ENCODE measurements at places on chromosomes 3 and 15.
A peak's percentile ranks its signal among the peaks of the same experiment; 100 is the strongest.

DNA sequence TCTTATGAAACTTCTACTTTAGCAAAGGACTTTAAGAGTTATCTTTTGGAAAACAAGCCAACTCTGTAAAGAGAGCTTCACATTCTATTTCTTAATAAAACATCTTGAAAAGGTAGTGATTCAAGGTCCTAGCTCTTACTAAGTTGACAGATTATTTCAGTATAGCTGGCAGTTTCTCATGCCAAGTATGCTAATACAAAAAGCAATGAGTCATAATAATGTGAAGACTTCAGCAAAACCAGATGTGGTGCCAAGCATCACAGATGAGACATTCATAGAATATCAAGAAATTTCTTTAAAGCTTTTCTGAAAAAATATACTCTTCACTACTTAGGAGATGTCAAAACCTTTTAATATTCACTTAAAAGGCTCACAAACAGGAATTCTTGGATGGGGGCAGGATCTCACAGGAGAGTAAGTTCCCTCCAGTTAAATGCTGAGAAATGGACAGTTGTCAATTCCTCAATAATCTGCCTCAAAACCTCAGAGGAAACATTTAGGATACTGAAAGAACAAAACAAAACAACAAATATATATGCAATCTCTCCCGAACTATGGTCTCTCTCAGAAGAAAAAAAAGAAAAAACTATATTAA is 45.6 kb downstream of the DCBLD2 start:
- peak; percentile 88 for DNase-seq

DNA sequence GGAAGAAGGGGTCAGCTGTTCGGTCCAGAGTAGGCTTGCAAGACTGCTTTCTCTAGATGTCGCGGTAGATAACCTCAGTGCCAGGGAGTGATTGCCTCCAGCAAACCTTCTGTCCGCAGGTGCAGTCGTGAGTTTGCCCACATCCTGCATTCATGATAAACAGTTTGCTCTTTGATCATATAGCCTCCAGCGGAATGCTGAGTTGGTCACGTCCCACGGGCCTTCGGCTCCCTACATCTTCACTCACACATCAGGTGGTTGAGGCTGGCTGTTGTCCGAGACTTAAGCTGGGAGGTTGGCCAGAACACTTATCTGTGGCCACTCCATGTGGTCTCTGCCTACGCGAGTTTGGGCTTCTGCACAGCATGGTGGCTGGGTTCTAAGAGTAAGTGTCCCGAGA is 62.1 kb upstream of the NR2C2 start:
- no peak for DNase-seq

DNA sequence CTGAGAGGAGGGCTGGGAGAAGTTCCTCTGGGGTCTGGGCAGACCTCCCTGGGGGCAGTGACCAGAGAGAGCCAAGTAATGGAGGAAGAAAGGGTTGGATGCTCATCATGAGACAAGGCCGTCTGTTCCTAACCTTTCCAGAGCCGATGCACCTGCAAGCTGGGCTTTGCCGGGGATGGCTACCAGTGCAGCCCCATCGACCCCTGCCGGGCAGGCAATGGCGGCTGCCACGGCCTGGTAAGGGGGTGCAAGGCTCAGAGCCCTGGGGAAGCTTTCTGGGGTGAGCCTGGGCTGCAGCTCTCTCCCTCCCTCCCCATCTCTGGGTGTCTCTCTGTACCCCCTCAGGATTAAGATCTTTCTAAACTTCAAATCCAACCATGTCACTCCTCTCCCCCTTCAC is 16.4 kb downstream of the STAB1 start:
- no peak for DNase-seq

GRCh38 chr3:86930831-86931230 is 60.1 kb downstream of the VGLL3 start:
- DNase-seq = no peak

- no peak for DNase-seq
Measured at GRCh38 chr3:129892486-129892856, 1.0 kb downstream of the TMCC1 start.

- no peak for DNase-seq
Measured at GRCh38 chr3:57184526-57184925, 15.3 kb downstream of the HESX1 start.

- no peak for DNase-seq
Measured at GRCh38 chr3:164940745-164941144, 137.6 kb downstream of the SI start.

GRCh38 chr3:16501376-16501775 is 12.1 kb downstream of the RFTN1 start:
- DNase-seq = no peak

- DNase-seq = no peak
Measured at GRCh38 chr3:188036375-188037194, 117.4 kb upstream of the LPP start.

DNA sequence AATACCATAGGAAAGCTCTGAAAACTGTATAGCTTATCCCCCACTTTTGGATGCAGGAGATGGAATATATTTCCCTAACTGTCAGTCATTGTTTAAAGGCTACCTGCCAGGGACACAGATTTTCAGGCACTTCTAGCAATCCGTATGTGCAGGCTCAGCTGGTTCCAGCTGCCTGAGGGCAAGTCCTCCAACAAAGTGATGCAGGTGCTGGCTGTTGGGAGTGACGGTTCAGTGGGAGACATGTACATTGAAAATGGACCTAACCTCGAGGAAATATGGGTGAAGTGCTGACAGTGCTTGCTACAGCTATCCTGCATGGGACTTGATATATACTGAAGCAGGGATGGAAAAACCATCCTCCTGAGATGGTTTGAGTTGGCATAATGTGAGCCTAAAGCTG is 153.1 kb upstream of the GAP43 start:
- DNase-seq = no peak

- DNase-seq = peak; percentile 64
Measured at GRCh38 chr3:124772081-124772831, 42.0 kb downstream of the UMPS start.

- DNase-seq = no peak
Measured at GRCh38 chr3:22951910-22952309, 251.2 kb upstream of the UBE2E2 start.

All from skeletal muscle cell (primary cell).